ENCODE measurements at places on chromosomes 5 and 9.

- DNase-seq = peak; percentile 69
Observed at GRCh38 chr5:141849415-141850243, 28.6 kb downstream of the PCDH1 start.

- DNase-seq = peak; percentile 99
Observed at GRCh38 chr5:73321757-73322436, 126.7 kb downstream of the FOXD1 start.

DNA sequence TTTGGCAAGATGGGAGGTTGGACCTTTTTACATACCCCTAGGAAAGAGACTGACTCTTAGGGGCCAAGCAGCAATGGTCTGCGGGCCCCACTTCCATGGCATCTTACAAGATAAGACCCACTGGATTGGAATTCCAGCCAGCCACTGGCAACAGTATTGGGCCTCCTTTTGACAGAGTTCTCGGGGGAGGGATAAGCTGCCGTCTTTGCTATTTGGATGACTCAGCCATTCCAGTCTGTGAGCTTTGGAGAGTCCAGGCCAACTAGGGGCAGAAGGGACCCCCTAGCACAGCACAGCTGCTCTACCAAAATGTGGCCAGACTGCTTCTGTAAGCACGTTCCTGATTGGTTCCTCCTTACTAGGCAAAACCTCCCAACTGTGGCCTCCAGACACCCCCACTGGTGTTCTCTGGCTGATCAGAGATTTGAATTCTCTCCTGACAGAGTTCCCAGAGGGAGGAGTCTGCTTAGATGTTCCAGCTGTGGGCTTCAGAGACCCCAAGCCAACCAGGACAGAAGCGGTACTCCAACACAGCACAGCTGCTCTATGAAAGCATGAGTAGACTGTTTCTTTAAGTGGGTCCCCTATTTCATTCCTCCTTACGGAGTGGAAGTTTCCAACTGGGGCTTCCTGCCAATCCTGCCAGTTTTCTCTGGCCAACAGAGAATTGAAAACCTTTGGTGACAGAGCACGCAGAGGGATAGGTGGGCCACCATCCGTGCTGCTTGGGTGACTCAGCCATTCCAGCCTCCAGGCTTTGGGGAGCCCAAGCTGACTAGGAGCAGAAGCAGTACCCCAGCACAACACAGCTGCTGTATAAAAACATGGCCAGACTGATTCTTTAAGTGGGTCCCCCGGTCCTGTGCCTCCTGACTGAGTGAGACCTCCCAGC is 672.1 kb upstream of the RIOK2 start:
- no peak for DNase-seq

- DNase-seq = no peak
Observed at GRCh38 chr9:116724123-116724522, 37.0 kb downstream of the TRIM32 start.

DNA sequence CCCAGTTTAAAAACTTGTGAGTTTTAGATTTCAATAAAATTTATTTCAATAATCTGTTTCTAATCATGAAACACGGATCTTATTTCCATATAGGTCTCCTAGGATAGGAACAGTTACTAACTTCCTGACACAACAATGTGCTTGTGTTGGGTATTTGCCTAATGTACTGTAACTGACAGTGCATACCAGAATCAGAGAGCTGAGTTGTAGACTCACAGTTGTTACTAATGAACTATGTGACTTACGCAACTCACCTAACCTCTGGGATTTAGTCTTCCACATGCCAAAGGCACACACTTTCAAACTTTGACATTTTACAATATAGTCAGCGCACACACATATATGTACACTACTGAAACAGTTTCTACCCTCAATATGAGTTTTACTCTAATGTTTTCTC is 77.7 kb downstream of the HOMER1 start:
- DNase-seq = peak; percentile 91

DNA sequence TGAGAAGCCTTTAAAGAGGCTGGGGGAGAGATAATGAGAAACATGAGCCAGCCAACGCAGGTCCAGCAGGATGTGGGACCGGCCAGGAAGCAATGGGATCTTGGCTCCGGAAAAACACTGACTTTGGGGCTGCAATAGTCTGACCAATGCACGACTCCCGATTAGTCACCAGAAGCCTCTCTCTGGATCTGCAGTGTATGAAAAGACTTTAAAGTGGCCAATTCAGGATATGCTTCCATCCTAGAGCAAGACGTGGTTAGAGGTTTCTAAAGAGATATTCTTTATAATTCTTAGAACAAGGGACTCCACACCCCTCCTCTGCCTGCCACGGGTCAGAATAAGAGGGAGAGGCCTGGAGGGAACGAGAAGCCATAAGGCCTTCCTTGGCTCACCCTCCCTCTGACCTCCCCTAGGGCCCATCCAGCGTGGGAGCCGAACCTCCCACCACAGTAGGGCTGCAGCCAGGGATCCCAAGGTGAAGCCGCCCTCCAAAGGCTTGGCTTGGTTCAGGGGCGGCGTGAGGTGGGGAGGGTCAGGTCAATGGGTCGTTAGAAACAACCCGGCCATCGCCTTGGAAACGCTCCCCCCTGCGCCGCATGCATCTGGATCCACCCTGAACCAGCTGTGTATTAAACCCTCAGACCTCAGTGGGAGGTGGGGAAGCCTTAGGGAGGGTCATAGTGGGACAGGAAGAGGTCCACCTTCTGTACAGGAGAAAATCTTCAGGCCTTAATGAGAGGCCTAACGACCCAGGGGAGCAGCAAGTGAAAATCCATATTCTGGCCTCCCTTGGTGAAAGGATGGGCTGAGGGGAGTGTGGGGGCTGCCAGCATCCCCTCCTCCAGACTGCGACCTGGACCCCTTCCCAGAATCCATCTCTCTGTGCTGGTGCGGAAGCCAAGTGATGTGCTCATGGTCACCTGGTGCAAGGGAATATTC is 11.1 kb downstream of the FGF1 start:
- DNase-seq = peak; percentile 82

DNA sequence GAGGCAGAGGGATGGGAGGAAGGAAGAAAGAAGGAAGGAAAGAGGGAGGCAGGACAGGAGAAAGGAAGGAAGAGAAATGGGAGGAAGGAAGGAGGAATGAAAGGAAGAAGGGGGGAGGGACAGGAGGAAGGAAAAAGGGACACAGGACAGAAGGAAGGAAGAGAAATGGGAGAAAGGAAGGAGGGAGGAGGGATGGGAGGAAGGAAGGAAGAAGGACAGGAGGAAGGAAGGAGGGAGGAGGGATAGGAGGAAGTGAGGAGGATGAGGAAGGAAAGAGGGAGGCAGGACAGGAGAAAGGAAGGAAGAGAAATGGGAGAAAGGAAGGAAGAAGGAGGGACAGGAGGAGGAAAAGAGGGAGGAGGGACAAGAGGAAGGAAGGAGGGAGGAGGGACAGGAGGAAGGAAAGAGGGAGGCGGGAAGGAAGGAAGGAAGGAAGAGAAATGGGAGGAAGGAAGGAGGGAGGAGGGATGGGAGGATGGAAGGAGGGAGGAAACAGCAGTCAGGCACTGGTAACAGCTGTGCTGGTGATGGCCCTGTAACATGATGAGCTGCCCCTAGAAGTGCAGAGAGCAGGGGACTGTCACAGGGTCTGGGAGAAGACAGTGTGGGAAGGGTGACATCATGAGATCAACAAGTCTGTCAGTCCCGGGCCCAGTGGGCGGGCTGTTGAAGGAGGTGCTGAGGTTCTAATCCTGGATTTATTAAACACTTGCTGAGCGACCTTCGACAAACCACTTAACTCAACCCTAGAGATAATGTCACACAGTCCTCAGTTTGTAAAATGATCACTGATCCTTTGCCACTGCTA is 10.7 kb upstream of the IRX1 start:
- no peak for DNase-seq

DNA sequence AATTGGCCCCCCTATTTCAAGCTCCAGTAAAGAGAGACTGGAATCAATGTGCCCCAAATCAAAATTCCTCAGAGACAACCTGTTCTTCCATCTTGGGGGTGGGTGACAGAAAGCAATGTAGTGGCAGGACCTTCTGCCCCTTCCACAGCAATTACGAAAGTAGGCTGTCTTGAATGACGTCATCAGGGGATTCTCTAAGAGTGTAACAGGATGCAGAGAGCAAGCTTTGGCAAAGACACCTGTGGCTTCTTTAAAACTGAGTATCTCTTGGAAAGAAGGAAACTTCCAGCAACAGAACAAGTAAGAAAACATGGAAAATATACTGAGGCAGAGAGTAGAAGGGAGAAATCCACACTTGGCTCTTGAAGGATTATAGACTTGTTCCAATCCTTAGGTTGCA is 247.6 kb upstream of the PDE4D start:
- DNase-seq = no peak

- no peak for DNase-seq
Observed at GRCh38 chr5:153888781-153889180, 149.9 kb downstream of the FAM114A2 start.

DNA sequence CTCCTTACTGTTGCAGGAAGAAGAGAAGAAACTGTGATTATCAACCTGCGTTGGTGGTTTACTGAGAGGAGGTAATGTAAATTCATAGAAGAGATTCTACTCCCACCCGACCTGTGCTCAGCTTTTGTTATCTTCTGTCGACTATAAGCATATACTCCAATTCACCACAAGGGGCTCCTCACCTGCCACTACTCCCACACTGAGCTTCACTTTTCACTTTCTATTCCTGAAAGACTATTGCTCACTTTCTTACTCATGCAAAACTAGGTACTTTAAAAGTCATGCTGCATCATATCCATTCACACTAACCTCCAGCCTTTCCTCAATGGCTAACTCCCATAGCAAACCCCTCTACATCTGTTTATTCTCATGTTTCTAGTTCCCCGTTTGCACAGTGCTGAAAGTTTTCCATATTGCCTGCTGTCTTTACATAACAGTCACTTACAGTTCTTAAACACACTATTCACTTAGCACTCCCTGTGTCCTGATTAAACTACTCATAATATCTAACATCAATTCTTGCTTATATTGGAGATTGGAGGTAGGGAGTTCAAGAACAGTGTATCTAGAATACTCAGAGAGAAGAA is 1062.6 kb downstream of the NR2F1-AS1 start:
- DNase-seq = peak; percentile 38

- DNase-seq = peak; percentile 52
Observed at GRCh38 chr9:38371495-38371894, 21.0 kb upstream of the ALDH1B1 start.

- DNase-seq = no peak
Observed at GRCh38 chr5:164980480-164980879, 1475.1 kb downstream of the MAT2B start.

GRCh38 chr9:120259100-120259499 is 320.9 kb downstream of the CDK5RAP2 start:
- DNase-seq = no peak

GRCh38 chr9:70534471-70534870 is 120.0 kb upstream of the KLF9 start:
- DNase-seq = no peak

DNA sequence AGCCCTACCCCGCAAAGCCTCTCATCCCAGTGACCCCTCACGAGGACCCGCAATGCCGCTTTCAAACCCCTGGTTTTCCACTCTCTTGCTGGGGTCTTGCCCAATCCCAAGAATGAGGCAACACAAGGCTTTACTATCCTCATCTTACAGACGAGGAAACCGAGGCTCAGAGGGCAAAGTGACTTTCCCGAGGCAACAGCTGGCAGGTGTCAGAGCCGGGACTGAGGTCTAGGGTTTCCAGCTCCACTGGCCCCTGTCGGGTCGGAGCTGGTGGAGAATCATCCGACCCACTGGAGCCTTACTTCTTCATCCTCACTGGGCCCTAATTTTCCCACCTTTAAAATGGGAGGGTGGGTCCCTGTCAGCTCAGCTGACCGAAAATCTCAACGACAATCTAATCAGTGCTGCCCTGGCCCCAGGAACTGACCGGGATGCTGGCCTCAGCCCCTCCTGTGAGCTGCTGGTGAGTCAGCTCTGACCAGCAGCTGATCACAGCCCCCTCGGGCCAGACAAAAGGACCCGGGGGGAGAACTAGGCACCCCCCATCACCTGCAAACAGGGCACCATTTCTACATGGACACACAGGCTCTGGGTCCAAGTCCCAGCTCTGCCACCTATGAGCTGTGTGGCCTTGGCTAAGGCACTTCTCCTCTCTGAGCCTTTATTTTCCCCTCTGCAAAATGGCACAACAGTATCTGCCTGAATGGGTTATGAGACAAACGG is 72.7 kb upstream of the STXBP1 start:
- no peak for DNase-seq

DNA sequence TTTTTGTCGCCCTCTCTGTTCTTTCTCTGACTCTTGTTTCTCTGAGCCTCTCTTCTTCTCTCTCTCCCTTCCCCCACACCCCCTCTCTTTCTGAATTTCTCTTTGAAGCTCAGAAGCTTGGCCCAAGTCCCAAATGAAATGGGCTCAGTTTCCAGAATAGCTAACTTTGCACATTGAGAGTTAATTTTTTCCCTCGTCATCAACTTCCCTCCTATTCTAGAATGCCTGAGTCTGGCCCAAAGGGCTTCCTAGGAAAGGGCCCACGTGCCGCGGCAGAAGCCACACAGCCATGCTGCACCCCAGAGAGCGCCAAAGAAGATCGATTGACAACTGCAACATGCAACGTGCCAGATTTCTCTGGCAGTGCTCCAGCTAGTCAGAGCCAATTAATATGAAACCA is 588.8 kb upstream of the KLF4 start:
- no peak for DNase-seq

DNA sequence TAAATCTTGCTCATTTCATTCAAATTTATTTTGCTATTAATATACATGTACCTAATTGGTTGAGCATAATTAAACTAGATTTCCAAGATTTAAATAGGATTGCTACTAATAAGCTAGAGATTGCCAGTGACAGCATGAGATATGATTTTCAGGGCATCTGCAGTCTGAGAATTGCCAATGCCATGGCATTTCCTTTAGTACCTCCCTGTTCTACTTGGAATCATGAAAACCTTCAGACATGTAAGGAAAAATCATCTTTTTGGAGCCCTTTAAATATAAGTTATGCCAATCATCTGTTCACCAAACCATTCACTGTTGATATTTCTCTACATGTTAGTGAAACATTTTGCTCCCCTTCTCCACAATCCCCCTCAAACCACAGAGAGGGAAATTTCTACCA is 691.4 kb downstream of the DNAH5 start:
- DNase-seq = no peak

- no peak for DNase-seq
Observed at GRCh38 chr9:138075961-138076649, 198.5 kb downstream of the CACNA1B start.

GRCh38 chr5:5140479-5141338 is 579 bp downstream of the ADAMTS16 start:
- DNase-seq = no peak

GRCh38 chr5:76475936-76476335 is 72.9 kb downstream of the IQGAP2 start:
- DNase-seq = no peak

DNA sequence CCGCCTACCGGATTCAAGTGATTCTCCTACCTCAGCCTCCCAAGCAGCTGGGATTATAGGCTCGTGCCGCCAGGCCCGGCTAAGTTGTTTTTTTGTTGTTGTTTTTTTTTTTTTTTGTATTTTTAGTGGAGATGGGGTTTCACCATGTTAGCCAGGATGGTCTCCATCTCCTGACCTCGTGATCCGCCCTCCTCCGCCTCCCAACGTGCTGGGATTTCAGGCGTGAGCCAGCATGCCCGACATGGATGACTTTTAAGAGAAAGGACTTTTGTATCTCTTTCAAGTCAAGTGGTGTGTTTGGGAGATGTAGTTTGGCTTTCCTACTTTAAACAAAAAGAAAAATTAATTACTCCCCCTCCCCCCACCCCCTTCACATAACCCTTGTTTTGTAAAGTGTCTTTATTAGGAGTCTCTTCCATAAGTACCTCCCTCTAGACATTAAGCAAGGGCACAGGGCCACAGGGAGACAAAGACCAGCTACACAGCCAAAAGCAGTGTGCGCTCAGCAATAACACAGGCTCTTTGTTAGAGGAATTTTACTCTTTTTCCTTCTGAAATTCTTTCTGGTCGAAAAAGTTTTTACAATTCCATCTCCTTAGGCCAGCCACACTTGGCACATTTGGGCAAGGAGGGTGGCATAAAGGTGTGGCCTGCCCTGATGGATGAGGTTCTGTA is 31.2 kb downstream of the JAKMIP2 start:
- DNase-seq = no peak
